Vagina (tissue), 2 donors: ENCODE measurements at places on chromosomes 13 and 19.
A peak's percentile ranks its signal among the peaks of the same experiment; 100 is the strongest.

DNA sequence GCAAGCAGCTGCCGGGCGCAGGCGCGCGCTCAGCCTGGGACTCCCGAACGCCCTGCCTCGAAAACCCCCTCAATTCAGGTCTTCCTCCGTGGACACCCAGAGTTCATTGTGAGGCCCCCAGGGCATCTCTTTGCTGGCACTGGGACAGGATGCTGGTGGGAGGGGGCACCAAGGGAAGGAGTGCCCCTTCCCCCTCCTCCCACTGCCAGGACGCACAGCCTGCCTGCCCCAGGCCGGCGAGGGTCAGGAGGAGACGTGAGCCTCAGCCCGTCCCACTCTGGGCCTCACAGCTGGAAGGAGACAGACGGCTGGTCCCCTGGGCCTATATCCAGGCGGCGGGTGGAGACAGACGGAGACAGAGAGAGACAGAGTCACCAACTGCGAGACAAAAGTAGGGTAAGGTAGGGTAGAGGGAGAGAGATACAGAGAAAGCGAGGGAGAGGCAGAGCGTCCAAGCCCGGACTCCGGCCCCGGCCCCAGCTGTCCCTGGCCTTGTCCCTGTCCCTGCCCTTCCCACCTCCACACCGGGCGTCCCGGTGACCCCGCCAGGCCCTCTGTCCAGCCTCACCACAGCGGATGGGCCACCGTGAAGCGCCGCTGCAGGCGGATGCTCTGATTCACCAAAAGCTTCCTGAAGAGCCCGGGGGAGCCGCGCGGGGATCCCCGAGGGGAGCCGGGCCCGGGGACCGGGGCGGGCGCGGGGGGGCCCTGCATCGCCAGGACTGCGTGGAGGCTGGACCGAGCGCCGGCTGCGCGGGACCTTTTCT is at the start of gene PDE4C:
Gene PDE4C, minus strand, starts transcription at position 737 of the 767 bp plus-strand sequence. Its CDS starts 23 bp downstream, at position 714.
- no peak for DNase-seq

- DNase-seq: no peak
These were observed 240.0 kb downstream of the ENOX1 start for GRCh38 chr13:43546816-43547215.

DNA sequence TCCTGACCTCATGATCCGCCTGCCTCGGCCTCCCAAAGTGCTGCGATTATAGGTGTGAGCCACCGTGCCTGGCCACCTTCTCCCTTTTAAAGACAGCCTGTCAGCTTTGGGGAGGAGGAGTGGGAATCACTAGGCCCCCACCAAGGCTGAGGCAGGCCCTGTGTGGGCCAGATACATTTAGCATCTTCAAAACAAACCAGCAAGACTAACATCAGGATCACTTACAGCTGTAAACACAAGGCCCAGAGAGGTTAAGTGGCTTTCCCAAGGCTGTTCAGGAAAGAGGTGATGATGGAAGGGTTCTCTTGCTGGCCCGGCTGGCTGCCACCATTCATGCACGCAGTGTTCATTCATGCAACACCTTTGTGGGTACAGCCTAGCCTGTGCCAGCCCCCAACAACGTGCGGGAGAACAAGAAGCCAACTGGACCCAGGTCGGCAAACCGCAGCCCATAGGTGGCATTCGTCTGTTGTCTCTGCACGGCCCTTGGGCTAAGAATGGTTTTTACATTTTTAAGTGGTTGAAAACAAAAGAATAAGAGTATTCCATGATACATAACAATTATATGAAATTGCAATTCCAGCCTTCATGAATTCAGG is 23.0 kb downstream of the IER2 start:
- no peak for DNase-seq

DNA sequence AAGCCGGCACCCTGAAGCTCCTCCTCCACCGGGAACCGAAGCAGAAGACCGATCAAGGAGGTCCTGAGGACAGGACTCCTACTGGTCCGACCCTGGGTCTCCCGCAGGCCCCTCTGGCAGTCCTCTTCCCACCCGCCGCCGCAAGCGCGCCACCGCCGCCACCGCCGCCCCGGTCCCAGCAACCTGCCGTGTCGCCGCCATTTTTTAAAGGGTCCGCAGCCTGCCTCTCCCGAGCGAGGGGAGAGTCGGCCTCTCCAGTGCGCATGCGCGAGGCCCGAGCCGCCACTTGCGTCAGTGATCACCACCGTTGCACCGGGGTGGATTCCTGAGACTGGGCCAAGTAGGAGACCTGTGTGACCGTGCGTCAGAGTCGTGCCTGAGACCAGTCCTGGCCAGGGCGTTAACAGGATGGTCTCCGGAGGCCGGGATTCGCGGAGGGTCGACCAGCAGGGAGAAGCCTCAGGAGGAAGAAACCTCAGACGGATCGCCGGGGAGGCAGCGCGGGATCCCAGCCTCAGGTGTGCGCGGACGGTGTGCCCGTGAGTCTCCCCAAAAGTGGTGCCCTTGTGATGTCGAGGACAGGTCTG is 51.6 kb downstream of the ZNF146 start:
- DNase-seq: no peak

- DNase-seq: no peak
These were observed 10.5 kb downstream of the PEAK3 start for GRCh38 chr19:2271234-2272103.

GRCh38 chr13:29845440-29846056 is 4.9 kb downstream of the UBL3 start:
- no peak for DNase-seq

DNA sequence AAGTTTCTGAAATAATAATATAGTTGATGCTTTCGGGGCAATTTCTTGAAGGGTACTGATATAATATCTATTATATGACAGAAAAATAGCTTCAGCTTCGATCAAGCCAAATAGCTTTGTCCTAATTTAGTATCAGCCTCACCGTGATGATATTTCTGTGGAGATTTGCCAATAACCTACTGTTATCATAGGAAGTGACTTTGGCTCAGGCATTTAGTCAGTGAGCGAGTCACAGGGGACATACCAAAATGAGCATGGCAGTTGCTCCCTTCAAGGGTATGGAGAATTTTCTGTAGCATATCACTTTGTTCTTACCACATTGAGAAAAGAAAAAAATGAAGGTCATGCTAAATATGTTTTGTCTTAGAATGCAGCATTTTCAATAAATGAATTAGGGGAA is 767.6 kb upstream of the SLITRK1 start:
- no peak for DNase-seq

- no peak for DNase-seq
These were observed 236.2 kb upstream of the HTR2A start for GRCh38 chr13:47133011-47133445.

- no peak for DNase-seq
These were observed 148.2 kb downstream of the RAP2A start for GRCh38 chr13:97582170-97582569.

DNA sequence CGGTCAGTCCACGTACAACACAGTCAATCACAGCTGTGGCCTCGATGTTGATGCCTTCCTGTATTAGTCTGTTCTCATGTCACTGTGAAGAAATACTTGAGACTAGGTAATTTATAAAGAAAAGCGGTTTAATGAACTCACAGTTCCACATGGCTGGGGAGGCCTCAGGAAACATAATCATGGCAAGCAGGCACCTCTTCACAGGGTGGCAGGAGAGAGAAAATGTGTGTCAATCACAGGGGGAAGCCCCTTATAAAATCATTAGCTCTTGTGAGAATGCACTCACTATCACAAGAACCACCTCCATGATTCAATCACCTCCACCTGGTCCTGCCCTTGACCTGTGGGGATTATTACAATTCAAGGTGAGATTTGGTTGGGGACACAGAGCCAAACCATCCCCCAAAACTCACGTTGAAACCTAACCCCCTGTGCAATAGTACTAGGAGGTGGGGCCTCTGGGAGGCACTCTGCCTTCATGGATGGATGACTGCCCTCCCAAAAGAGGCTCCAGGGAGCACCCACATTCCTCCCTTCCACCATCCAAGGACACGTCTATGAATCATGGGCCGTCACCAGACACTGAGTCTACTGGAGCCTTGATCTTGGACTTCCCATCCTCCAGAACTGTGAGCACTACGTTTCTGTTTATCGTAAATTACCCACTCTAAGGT is 2.3 kb upstream of the PROZ start:
- DNase-seq: peak; percentile 79

DNA sequence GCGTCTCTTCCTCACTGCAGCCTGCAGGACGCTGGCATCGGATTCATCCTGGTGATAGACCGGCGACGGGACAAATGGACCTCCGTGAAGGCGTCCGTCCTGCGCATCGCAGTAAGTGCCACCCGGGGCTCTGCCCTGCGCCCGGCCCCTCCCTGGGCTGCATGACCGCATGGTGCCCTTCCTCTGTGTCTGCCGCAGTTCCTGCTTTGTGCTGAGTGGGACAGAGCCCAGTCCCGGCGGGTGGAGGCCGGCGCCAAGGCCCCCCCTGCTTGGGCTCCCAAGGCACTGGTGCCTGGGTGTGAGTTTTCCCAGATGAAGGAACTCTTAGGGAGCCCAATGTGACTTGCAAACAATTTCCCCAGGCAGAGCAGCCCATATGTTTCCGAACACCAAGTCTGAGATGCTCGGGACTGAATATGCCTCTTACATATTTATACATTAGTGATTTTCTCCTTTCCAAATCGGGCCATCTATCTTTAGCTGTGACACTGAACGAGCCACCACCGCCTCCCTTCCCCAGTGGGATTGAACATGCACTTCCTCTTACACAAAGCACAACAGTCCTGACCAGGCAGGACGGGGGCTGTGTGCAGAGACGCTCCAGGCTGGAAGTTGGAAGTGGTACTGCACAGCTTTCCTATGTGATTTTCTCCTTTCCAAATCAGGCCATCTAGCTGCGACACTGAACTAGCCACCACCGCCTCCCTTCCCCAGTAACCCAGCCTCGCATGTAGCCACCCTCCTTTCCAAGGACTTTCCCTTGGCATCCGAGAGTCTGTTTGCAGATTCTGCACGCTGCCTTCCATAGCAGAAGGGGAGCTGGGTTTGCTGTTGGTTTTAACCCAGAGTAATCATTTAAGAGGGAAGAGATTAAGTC is 60.1 kb upstream of the F7 start:
- DNase-seq: no peak

DNA sequence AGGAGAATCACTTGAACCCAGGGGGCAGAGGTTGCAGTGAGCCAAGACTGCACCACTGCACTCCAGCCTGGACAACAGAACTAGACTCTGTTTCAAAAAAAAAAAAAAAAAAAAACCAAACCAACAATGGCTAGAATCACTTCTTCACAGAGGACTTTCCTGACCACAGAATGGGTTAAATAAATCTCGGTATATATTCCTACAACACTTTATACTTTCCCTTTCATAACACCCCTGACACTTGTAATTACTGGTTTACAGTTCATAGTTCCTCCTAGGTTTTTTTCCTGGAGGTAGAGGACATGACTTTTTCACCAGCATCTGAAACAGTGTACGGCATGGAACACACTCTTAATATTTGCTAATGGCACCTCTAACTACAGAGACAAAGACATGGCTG is 31.4 kb downstream of the ZDHHC20 start:
- DNase-seq: no peak

DNA sequence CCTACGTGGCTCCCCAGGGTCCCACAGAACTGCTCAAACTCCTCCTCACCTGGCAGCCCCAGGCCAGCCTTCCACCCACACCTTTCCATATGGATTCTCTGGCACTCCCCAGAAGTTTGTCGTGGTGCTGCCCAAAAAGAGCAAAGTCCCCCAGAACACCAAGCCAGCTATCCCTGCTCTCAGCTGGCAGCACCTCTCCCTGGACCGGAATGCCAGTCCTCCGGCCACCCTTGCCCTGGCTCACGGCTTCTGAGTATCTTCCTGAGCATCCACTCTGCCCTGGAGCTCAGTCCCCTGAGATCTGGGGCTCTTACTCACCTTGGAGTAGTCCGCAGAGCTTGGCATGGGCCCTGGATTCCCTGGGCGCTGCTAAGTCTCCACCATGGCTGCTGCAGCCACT is 166.5 kb upstream of the ZNF507 start:
- DNase-seq: peak; percentile 67
